CD4-positive, CD25-positive, alpha-beta regulatory T cell (primary cell): ENCODE measurements at places on chromosomes 3 and 15. TPM values are rescaled to one million over a fixed set of nuclear protein-coding genes. Genes with fewer than 3 reads are reported as not detected.

The IGF1R gene
- 1.6 TPM for polyA plus RNA-seq

GRCh38 chr15:75952525-75952924 is 48.8 kb downstream of the FBXO22 start:
- no peaks in the 10 kb centered on the region for H3K36me3 ChIP-seq
- peaks cover 12% of the 10 kb centered on the region for H3K27me3 ChIP-seq
- H3K4me1 ChIP-seq = no peaks in the 10 kb centered on the region
- no peak overlapping the region for H3K27ac ChIP-seq

GRCh38 chr3:31918179-31919150 is 62.6 kb downstream of the OSBPL10 start:
- H3K27ac ChIP-seq = no peak overlapping the region
- H3K4me3 ChIP-seq = no peak overlapping the region
- H3K4me1 ChIP-seq = peaks cover 10% of the 10 kb centered on the region
- DNase-seq = peak; percentile 68

The SLC28A1 gene
- polyA plus RNA-seq = not detected

The DAPK2 gene
- polyA plus RNA-seq = not detected

DNA sequence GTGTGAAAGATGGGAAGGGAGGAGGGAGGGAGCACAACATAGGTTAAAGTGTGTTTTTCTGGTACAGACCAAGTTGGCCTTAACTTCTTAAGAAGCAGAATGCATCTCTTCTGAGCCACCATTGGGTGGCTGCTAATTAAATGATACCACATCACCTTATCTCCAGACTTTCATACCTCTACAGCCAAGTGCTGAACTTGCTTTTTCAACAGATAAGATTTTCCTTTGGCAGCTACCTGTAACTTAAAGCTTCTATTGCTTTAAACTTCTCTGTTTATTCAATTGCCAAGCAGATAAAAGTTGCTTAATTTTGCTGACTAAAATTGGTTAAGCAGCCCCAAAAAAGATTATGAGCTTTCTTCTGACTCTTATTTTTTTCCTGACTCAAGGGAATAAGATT is 292.4 kb upstream of the SGO1 start:
- no peaks in the 10 kb centered on the region for H3K27me3 ChIP-seq
- no peaks in the 10 kb centered on the region for H3K4me1 ChIP-seq
- DNase-seq = no peak
- no peaks in the 10 kb centered on the region for H3K36me3 ChIP-seq

DNA sequence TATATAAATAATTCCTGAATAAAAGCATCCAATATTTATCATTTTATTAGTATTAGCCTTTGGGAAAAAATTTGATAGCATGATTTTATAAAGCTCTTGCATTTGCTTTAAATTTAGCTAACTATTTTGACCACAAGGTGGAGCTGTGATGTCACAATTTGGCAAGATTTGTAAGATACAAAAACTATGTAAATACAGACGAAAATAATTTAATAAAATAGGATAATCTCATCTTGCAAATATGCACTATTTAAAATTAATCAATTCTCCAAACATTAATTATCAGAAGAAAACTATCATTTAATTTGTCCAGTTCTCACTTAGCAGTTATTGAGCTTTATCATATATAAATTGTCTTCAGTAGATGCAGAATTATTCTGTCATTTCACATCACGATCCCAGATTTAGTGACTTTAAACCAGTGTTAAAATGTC is 95.4 kb downstream of the PLOD2 start:
- H3K4me1 ChIP-seq = no peaks in the 10 kb centered on the region
- H3K27me3 ChIP-seq = no peaks in the 10 kb centered on the region
- H3K36me3 ChIP-seq = no peaks in the 10 kb centered on the region
- H3K4me3 ChIP-seq = no peak overlapping the region
- no peak overlapping the region for H3K27ac ChIP-seq

GRCh38 chr3:58766587-58767282 is 100.2 kb upstream of the FAM3D start:
- H3K27me3 ChIP-seq = no peaks in the 10 kb centered on the region
- H3K27ac ChIP-seq = no peak overlapping the region
- no peak overlapping the region for H3K4me3 ChIP-seq
- H3K4me1 ChIP-seq = no peaks in the 10 kb centered on the region
- no peaks in the 10 kb centered on the region for H3K36me3 ChIP-seq

DNA sequence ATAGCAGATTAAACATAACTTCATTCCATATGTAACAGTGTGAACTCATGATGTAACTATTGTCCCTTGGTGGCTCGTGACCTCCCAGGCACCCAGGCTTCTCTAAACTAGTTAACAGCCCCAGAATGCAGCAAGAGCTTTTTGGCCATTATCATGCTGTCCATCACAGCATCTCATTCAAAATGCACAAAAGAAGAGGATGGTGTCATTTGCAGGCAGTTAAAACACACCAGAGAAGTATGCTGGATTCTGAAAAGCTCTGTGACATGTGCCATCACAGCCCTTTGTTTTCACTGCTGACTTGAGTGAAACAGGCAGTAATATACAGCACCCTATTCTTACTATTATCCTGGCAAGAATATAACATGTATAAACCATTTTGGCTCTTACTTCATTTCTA is 117.6 kb upstream of the CHMP2B start:
- DNase-seq = no peak
- no peaks in the 10 kb centered on the region for H3K36me3 ChIP-seq
- H3K27me3 ChIP-seq = no peaks in the 10 kb centered on the region
- no peak overlapping the region for H3K4me3 ChIP-seq
- H3K27ac ChIP-seq = no peak overlapping the region

DNA sequence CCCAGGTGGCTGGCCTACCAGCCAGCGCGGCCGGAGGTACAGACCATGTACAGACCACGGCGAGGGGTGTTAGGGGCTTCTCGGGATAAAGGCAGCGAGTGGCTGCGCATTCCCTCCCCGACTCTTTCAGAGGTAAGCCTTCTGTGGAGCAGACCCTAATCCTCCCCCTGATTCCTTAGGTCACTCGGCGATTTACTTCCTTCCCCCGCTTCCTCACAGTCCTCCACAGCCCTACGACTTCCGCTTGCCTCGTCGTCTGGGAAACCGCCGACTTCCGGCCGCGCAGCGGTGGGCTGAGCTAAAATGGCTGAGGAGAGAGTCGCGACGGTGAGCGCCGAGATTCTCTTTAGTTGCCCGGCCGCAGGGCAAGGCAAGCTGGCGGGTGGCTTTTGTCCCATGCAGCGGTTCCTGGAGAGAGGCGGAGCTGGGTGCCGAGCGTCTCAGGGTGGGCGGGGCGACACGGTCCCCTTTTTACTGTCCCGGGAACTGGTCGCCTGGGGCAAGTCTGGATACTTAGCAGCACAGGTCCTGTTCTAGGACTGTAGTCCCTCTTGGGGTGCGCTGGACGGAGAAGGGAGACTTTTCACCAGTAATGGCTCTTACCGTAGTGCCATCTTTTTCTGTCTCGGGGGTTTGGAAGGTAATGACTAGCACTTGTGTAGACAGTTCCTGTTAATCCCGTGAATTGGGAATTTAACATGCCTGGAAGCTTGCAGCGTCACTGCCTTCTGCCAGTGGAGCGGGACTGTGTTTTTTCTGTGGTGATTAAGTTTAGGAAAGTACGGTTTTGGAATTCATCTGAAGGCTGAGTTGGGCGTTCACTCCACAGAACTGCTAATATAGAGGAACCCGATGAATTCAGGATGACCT is at the start of the genes BBS4 and HIGD2B:
TSS of gene BBS4 (plus strand) at position 283 of the 870 bp plus-strand sequence. CDS start at position 304, 21 bp downstream.
TSS of gene HIGD2B (minus strand) at position 258 of the 870 bp plus-strand sequence. CDS start 9,808 bp downstream, outside the sequence.
- no peaks in the 10 kb centered on the region for H3K27me3 ChIP-seq
- peak within 1 kb of the TSS; percentile 97 for H3K4me3 ChIP-seq
- H3K27ac ChIP-seq = peak within 1 kb of the TSS; percentile 84
- DNase-seq = peak; percentile 94
- no peaks in the 10 kb centered on the region for H3K36me3 ChIP-seq

GRCh38 chr3:120192579-120192978 is 92.4 kb downstream of the GPR156 start:
- H3K27me3 ChIP-seq = peaks cover 2% of the 10 kb centered on the region
- DNase-seq = no peak
- no peak overlapping the region for H3K27ac ChIP-seq
- H3K4me1 ChIP-seq = no peaks in the 10 kb centered on the region
- no peaks in the 10 kb centered on the region for H3K36me3 ChIP-seq

GRCh38 chr15:68424754-68425390 is 7.1 kb downstream of the ITGA11 start:
- H3K4me3 ChIP-seq = no peak overlapping the region
- no peak overlapping the region for H3K27ac ChIP-seq
- no peaks in the 10 kb centered on the region for H3K36me3 ChIP-seq
- DNase-seq = no peak
- no peaks in the 10 kb centered on the region for H3K4me1 ChIP-seq

- no peaks in the 10 kb centered on the region for H3K4me1 ChIP-seq
- H3K27ac ChIP-seq = no peak overlapping the region
- DNase-seq = no peak
- no peaks in the 10 kb centered on the region for H3K27me3 ChIP-seq
- H3K4me3 ChIP-seq = no peak overlapping the region
- H3K36me3 ChIP-seq = no peaks in the 10 kb centered on the region
Observed at GRCh38 chr15:38091078-38091645, 156.7 kb downstream of the TMCO5A start.

DNA sequence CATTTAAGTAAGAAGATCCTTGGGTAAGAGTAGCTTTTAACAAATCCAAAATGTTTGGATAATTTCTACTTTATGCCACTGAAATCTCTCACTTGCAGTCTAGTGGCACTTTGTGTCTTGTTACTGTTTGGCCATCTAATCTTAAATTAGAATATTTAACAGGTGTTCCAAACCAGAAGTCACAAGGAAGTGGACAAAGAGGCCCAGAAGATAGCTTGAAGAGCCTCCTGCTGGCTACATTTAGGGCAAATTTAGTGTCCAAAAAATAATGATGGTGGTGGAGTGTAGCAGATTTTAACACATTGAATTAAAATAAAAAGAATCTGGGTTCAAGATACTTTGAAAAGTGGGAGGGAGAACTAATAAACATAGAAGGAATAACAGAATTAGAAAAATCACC is 172.2 kb downstream of the GHSR start:
- H3K27ac ChIP-seq = no peak overlapping the region
- DNase-seq = no peak
- H3K27me3 ChIP-seq = no peaks in the 10 kb centered on the region
- no peaks in the 10 kb centered on the region for H3K4me1 ChIP-seq
- H3K36me3 ChIP-seq = no peaks in the 10 kb centered on the region

DNA sequence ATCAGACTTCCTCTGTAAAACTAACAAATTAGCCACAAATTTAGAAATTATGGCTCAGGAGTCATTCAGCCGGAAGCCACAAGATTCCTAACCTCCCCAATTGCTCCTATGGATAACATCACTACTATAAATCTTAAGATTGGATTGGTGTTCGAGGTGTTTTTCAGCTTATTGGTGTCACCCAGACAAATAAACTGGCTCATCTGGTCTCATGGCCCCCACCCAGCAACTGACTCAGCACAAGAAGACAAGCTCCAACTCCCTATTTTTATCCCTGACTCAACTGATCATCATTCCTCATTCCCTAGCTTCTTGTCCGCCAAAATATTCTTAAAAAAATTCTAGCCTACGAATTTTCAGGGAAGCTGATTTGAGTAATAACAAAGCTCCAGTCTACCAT is 135.1 kb upstream of the STRIT1 start:
- no peaks in the 10 kb centered on the region for H3K36me3 ChIP-seq
- no peaks in the 10 kb centered on the region for H3K27me3 ChIP-seq
- H3K27ac ChIP-seq = no peak overlapping the region
- no peak for DNase-seq
- H3K4me1 ChIP-seq = no peaks in the 10 kb centered on the region

- H3K27me3 ChIP-seq = peaks cover 50% of the 10 kb centered on the region
- no peaks in the 10 kb centered on the region for H3K36me3 ChIP-seq
- H3K4me1 ChIP-seq = peaks cover 37% of the 10 kb centered on the region
- no peak overlapping the region for H3K4me3 ChIP-seq
- H3K27ac ChIP-seq = no peak overlapping the region
- DNase-seq = peak; percentile 5
Observed at GRCh38 chr3:186108106-186108940, 566 bp downstream of the ETV5 start.

DNA sequence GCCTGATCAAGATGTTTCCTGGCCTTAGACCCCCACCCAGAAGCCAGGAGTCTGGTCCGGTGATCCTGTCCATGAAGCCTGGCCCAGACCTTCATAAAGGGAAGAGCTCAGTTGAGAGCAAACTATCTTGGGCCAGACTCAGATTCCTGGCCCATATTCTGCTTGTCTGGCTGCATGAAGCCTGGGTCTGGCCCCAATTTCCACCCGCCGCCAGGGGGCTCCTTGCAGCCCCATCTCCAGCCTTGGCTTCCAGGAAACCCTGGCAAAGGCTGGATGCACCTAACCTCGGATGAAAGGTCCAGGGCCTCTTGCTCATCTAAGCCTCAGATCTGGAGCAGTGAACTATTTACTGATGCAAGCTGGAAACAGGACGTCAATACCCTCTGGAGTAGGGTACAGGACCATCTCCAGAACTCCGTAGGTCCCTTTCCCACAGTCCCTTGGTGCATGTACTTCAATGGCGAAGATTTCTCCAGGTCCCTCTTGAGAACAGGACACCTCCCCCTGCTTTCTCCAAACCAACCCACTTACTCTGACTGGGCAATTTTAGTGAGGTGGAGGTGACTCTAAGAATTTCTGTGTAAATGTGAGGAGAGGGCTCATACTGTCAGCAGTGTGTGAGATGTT is 5.6 kb downstream of the FOXL2 start:
- H3K27me3 ChIP-seq = peaks cover 46% of the 10 kb centered on the region
- H3K27ac ChIP-seq = no peak overlapping the region
- H3K36me3 ChIP-seq = no peaks in the 10 kb centered on the region
- no peak overlapping the region for H3K4me3 ChIP-seq
- no peak for DNase-seq
- H3K4me1 ChIP-seq = peaks cover 56% of the 10 kb centered on the region

- H3K27ac ChIP-seq = no peak overlapping the region
- H3K4me1 ChIP-seq = no peaks in the 10 kb centered on the region
- H3K4me3 ChIP-seq = no peak overlapping the region
- no peak for DNase-seq
- no peaks in the 10 kb centered on the region for H3K27me3 ChIP-seq
- no peaks in the 10 kb centered on the region for H3K36me3 ChIP-seq
Observed at GRCh38 chr3:13574083-13574797, 25.3 kb downstream of the FBLN2 start.

DNA sequence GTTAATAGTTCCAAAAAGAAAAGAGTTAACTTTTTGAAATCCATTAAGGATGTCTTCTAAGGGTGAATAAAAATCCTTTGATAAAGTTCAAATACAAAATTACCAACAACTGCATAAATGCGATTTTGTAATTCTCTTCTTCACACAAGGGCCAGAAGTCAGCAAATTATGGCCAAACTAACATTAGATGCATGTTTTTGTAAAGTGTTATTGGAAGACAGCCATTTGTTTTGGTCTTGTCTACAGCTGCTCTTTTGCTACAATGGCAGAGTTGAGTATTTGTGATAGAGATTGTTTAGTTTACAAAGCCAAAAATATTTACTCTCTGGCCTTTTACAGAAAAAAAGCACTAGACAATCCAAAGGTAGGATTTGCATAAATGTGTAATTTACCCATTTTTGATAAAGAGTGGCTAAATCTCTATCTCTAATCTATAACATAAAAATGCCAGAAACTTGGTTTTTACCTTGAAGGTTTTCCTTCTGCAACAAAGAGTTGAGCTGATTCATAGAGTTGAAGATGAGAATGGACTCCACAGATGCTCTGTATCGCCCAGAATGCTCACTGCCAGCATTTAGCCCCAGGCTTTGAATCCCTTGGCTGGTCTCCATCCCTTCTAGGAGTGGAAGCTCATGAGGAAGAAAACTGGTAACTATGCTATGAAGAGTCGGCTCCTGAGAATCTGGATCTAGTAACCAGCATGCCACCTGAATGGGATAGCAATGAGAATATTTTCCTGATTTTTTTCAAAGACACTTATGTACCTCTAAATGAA is 64.5 kb downstream of the POLQ start:
- no peak overlapping the region for H3K4me3 ChIP-seq
- no peaks in the 10 kb centered on the region for H3K4me1 ChIP-seq
- H3K27me3 ChIP-seq = no peaks in the 10 kb centered on the region
- H3K27ac ChIP-seq = no peak overlapping the region
- no peaks in the 10 kb centered on the region for H3K36me3 ChIP-seq
- no peak for DNase-seq
